Calu3 (cell line): ENCODE measurements at places on chromosomes 2 and 18. TPM values are rescaled to one million over a fixed set of nuclear protein-coding genes. Genes with fewer than 3 reads are reported as not detected.

GRCh38 chr2:35501076-35501475, 854.5 kb upstream of the CRIM1 start:
- DNase-seq = no peak

- DNase-seq = no peak
Observed at GRCh38 chr18:41771973-41772372, 183.1 kb upstream of the PIK3C3 start.

- no peak for DNase-seq
Observed at GRCh38 chr18:26190506-26190905, 35.7 kb upstream of the TAF4B start.

GRCh38 chr2:84132370-84132769, 326.7 kb downstream of the SUCLG1 start:
- no peak for DNase-seq

The SAG gene
- total RNA-seq = not detected in 2 replicates

The CHRNG gene
- not detected in 2 replicates for total RNA-seq

The DLX1 gene
- total RNA-seq = not detected in 2 replicates

The ANO7 gene
- 7.7 and 8.0 TPM in 2 replicates for total RNA-seq

GRCh38 chr2:224242561-224242960, 159.3 kb downstream of the FAM124B start:
- DNase-seq = no peak

GRCh38 chr2:173584676-173585458, 230.2 kb downstream of the CDCA7 start:
- DNase-seq = no peak

The ARHGEF33 gene
- total RNA-seq = 0.34 and 0.71 TPM in 2 replicates

The MOCOS gene
- total RNA-seq = 24.5 and 25.7 TPM in 2 replicates

GRCh38 chr2:128765811-128766210, 447.1 kb upstream of the HS6ST1 start:
- DNase-seq = no peak

The GCFC2 gene
- 18.2 and 25.6 TPM in 2 replicates for total RNA-seq

GRCh38 chr2:76019128-76019527, 308.4 kb upstream of the GCFC2 start:
- no peak for DNase-seq

- DNase-seq = no peak
Observed at GRCh38 chr2:112996635-112997034, 8.6 kb upstream of the IL36A start.

- DNase-seq = no peak
Observed at GRCh38 chr2:57973621-57974186, 72.9 kb upstream of the VRK2 start.

The FKBP7 gene
- 8.8 and 8.9 TPM in 2 replicates for total RNA-seq

The RTP5 gene
- total RNA-seq = not detected in 2 replicates

The CLHC1 gene
- total RNA-seq = 8.4 and 10.4 TPM in 2 replicates

GRCh38 chr2:235877275-235877802, 290.8 kb downstream of the GBX2 start:
- DNase-seq = no peak

DNA sequence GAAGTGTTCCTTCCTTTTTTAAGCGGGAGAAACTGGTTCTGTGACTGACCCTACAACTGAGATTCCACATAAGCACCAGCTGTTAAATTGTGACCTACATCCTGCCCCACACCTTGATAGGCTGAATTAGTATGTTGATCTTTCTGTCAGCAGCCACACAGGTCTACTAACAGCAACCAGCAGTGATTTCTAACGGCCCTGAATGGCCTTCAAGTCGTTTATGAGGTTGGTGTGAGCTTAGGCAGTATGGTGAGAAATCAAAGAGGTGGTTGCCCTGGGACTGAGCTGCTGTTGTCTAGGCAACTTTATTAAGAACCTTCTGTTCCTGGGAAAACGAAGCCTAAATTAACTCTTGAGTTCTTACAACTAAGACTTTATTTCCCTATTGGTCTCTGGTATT, 197.2 kb upstream of the FSHR start:
- DNase-seq = no peak

DNA sequence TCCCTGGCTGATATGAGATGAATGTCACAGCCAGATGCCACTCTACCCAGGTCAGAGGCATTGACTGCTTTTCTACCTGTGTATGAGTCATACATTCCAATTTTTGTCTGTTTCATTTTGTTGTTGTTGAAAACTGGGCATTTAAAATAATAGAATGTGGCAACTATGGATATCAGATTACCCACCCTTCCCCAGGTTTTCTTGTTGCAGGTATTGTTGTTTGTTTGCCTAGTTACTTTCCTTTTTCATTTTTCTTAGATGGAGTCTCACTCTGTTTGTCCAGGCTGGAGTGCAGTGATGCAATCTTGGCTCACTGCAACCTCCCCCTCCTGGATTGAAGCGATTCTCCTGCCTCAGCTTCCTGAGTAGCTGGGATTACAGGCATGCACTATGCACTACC, 70.2 kb downstream of the LRRC30 start:
- peak; percentile 55 for DNase-seq

GRCh38 chr2:1186421-1186820, 226.8 kb upstream of the TPO start:
- no peak for DNase-seq

The ABCG8 gene
- 1.4 and 1.6 TPM in 2 replicates for total RNA-seq

- DNase-seq = peak; percentile 19
Observed at GRCh38 chr18:46333431-46334135, 229.4 kb downstream of the HAUS1 start.

The FHL2 gene
- 51.9 and 67.4 TPM in 2 replicates for total RNA-seq

The ST8SIA5 gene
- total RNA-seq = 0.02 TPM in 1 of 2 replicates, not detected in the other

- DNase-seq = no peak
Observed at GRCh38 chr2:227161947-227162346, 2.1 kb downstream of the COL4A4 start.

GRCh38 chr2:41896186-41896846, 151.5 kb upstream of the PKDCC start:
- no peak for DNase-seq

- DNase-seq = no peak
Observed at GRCh38 chr2:224272237-224272910, 129.5 kb downstream of the FAM124B start.

- DNase-seq = no peak
Observed at GRCh38 chr2:105600037-105600442, 144.7 kb upstream of the NCK2 start.

- peak; percentile 51 for DNase-seq
Observed at GRCh38 chr2:188524519-188525113, 232.9 kb downstream of the GULP1 start.

DNA sequence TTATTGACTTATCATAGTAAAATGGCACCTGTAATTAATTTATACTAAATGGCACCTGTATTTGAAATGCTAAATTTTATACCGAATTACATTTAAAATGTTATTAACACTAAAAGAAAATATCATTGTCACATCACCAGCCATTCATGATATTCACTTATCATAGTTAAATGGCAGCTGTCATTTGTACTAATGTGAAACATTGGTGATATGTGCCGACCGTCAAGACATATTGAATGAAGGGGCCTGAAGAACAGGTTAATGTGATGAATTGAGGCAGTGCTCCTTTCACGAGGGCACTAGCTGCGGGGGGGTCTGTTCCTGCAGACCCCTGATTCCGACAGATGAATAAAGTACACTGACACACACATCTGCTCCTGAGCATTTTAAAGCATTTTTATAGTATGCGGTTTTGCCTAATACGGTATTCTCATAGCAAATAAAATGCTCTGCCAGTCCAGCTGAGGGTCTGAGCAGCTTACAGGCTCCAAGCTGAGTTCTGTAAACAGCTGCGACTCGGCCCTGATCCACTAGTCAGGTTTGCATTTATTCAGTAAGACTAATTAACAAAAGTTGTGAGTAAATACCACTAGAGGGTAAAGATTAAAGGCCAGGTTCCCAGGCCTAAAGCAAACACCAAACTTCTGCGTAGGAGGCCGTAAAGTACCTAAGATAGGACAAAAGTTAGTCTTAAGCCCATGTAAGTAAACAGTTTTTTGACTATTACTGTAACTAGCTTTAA, 593.4 kb upstream of the NETO1 start:
- no peak for DNase-seq

GRCh38 chr18:55093295-55093694, 134.0 kb upstream of the CCDC68 start:
- DNase-seq = no peak

- DNase-seq = no peak
Observed at GRCh38 chr2:46996300-46996843, 80.8 kb upstream of the MCFD2 start.

- DNase-seq = no peak
Observed at GRCh38 chr2:213733893-213734292, 449.6 kb downstream of the SPAG16 start.

The B3GNT7 gene
- total RNA-seq = 8.9 and 14.4 TPM in 2 replicates

GRCh38 chr2:187549951-187550555, 4.2 kb downstream of the TFPI start:
- DNase-seq = no peak

- DNase-seq = peak; percentile 64
Observed at GRCh38 chr2:164388511-164388910, 232.8 kb downstream of the GRB14 start.

GRCh38 chr2:37934591-37935513, 9.8 kb downstream of the RMDN2 start:
- DNase-seq = no peak

DNA sequence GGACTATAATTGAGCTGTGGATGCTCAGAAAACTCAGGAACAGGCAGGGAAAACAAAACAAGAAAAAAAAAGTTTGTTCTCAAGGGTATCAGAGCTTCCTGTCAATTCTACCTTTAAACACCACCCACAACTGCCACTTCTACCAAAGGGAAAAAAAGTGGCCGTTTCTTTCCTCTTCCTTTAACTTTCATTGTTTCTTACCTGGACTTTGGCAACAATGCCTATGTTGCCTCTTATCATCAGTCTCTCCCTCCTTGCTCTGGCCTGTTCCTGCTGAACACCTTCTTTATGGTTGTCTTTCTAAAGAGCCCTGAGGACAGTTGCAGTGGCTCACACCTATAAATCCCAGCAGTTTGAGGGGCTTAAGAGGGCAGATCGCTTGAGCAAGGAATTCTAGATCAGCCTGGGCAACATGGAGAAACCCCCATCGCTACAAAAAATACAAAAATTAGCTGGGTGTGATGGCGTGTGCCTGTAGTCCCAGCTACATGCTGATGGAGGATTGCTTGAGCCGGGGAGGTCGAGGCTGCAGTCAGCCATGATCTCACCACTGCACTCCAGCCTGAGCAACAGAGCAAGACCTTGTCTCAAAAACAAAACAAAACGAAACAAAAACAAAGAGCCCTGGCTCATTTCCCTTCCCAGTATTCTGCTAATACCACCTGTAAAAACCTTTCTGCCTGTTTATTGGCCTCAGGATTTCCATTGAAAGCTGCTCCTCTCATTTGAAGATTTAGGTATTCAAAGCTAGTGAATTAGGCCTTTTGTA, 18.0 kb upstream of the NR4A2 start:
- DNase-seq = no peak

GRCh38 chr2:158725441-158725891, 69.7 kb upstream of the DAPL1 start:
- DNase-seq = no peak

DNA sequence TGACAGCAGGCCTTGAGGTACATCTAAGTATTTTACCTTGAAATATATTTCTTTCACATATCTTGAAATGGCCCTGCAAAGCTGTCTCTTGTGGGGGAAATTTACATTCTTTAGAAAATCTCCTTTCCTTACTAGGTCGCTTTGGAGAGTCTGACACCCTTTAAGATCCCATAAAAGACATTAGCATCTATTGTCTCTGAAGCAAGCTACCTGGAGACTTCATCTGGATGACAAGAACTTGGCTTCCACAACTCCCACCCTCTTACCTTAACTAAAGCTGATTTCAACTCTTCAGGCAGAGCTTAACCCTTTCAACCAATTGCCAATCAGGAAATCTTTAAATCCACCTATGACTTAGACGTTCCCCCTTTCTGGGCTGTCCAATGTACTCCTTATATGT, 219.3 kb downstream of the PIEZO2 start:
- no peak for DNase-seq

DNA sequence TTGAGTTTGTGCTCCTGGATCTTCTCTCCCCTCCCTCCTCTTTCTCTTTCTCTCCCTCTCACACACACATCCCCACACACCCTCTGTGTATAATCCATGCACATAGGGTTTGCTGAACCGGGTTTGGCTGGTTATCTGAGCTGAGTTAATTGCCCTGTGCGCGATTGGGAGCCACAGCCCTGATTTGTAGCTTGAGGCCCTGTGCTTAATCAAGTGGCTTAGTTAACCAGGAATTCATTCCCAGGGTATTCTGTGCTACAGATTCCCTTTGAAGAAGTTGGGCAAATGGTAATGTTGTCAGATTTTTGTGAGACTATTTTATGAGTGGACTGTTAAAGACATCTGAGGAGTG, 6.2 kb downstream of the PARD3B start:
- DNase-seq = no peak

GRCh38 chr2:33765122-33765521, 166.0 kb upstream of the FAM98A start:
- DNase-seq = no peak

The SGPP2 gene
- 48.8 and 56.9 TPM in 2 replicates for total RNA-seq

The CAPN14 gene
- 0.35 and 0.42 TPM in 2 replicates for total RNA-seq

DNA sequence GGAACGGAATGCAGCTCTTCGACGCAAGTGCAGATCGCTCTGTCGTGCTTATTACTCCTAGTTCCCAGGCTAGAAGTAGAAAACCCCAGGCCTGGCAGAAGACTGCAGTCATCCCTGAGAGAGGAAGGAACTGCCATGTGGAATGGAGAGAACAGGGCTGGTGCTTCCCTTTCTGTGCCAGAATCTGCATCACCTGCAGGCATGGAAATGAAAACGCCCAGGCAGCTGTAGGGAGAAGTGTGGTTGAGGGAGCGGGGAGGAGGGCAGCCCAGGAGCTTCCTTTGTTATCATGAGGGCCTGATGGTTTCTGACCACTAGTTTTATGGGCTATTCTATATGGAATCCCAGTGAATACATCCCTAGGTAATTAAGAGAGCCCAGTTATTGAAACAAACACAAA, 79.4 kb upstream of the SMIM21 start:
- no peak for DNase-seq

The UGT1A10 gene
- 107 and 120 TPM in 2 replicates for total RNA-seq

GRCh38 chr18:63180971-63181376, 138.6 kb downstream of the BCL2 start:
- DNase-seq = no peak

- no peak for DNase-seq
Observed at GRCh38 chr2:203605302-203605701, 70.2 kb upstream of the RAPH1 start.

The OXER1 gene
- 0.27 and 0.59 TPM in 2 replicates for total RNA-seq

The CRYGC gene
- not detected in 2 replicates for total RNA-seq

DNA sequence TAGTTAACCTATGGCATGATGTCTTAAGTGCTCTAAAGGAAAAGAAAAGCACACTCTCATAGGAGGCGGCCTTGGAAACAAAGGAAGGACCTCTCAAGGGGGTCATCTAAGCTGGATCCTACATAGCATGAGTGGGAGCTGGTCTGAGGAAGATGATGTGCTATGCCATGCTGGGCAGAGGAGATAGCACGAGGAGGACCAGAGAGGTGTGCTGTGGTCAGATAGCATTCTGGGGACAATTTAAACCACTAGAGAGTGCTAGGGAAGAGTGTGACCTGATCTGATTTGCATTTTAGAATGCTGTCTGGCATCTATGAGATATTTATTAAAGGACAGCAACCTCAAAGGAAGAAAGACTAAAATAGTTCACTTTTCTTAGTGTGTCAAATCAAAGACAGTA, 910.1 kb upstream of the CELF4 start:
- DNase-seq = no peak
